NCI-H446 treated with DMSO at 0.1 percent for 48 hours (cell line): ENCODE measurements at places on chromosomes 4 and X.

GRCh38 chr4:141120036-141120593 lies 13.2 kb downstream of the RNF150 start:
- no peak for DNase-seq

DNA sequence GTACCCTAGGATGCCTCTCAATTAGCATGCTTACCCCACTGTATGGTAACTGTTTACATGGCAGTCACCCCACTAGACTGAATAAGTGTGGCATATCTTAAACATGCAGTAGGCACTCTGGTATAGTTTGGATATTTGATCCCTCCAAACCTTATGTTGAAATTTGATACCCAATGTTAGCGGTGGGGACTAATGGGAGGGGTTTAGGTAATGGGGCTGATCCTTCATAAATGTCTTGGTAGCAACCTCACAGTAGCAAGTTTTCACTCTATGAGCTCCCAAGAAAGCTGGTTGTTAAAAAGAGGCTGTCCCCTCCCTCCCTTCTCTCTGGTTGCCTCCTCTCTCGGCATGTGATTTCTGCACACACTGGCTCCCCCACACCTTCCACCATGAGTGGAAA lies 10.1 kb downstream of the TMEM150C start:
- DNase-seq, result no peak

DNA sequence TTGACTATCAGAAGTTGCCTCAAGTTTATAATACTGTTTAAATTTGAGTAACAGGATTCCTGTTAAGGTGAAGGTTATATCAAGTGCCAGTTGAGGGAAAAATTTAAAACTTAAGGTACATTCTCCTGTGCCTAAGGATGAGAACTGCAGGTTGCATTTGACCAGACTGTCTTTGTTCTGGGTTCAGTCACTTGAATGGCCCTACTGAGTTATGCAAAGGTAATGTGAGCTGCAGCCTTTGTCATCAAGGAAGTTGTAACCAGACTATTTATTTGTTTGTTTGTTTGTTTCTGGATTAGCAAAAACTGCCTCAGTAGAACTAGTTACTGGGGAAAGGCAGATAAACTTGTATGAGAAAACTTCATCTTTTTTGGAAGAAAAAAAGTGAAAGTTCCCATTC lies 131.9 kb downstream of the ATOH1 start:
- no peak for DNase-seq

GRCh38 chr4:20288846-20289512 lies 37.3 kb downstream of the SLIT2 start:
- no peak for DNase-seq

DNA sequence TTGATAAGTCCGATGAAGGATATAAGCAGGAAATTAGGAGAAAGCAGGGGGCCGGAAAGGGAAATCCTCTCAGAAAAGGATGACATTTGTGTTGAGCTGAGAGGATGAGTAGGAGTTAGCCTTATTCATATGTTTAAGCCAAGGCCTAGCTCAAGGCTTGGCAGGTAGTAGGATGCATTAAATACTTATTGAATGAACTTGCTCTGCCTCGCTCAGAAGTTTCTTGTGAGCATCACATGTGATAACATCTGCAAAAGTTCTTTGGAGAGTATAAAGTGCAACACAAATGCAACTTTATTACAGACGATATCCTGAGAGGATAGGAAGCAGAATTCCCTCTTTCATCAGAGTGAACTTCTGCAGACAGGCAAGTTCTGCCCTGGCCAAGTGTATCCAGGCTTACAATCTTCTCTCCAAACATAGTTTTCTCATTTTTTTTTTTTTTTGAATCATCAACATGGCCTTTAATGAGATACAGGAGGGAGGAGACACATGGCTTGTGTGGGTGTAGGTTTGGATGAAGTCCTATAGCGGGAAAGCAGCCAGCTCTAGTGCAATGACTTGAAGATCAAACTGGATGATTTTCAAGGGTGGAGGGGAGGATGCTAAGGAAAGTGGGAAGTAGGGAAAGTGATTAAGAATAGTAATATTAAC lies 48.1 kb downstream of the LUZP4 start:
- no peak for DNase-seq

DNA sequence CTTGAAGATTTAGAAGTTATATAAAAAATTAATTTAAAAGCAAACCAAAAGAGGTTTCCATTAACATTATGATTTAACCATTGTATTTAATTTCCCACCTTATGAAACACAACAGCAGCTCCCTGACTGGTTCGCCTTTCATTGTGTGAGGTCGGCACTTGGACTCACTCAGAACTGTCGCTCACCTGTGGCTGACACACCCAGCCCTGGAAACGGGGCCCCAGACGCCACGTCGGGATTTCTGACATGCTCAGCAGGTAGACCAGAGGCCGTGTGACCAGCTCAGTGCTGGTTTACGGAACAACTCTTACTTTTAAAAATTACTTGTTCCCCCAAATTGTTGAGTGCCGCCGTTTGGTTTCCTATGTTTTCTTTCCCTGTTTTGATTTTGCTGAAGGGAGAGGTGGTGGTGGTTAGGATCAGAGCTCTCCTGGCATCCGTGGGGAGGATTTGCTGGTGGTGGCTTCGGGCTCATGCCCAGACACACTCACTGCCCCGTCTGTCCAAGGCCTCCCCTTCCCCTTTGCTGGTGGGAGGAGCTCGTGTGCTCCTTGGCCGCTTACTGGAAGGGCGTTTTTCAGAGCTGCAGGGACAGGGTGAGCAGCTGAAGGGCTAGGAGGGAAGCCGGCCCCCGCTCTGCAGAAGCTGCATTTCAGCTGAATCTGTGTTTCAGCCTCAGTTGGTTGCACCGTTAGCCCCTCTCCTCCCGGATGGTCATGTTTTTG lies 59.2 kb downstream of the CPLX1 start:
- no peak for DNase-seq

GRCh38 chr4:141713771-141714445 lies 77.5 kb downstream of the IL15 start:
- no peak for DNase-seq

- DNase-seq, result peak; percentile 64
Measured at GRCh38 chr4:78776079-78776728, at the start of gene BMP2K. BMP2K (plus strand) TSS chr4:78776350; CDS start chr4:78776544, 194 bp downstream.

GRCh38 chrX:37926700-37927099 lies 79.3 kb upstream of the DYNLT3 start:
- peak; percentile 30 for DNase-seq

DNA sequence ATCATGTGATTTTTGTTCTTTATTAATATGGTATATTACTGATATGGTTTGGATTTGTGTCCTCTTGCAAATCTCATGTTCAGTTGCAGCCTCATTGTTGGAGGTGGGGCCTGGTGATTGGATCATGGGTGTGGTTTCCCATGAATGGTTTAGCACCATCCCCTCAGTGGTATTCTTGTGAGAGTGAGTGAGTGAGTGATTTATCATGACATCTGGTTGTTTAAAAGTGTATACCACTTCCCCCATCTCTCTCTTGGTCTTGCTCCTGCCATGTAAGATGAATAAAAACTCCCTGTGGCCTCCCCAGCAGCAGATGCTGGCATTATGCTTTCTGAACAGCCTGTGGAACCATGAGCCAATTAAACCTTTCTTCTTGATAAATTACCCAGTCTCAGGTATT lies 111.5 kb downstream of the TAB3 start:
- DNase-seq, result no peak

DNA sequence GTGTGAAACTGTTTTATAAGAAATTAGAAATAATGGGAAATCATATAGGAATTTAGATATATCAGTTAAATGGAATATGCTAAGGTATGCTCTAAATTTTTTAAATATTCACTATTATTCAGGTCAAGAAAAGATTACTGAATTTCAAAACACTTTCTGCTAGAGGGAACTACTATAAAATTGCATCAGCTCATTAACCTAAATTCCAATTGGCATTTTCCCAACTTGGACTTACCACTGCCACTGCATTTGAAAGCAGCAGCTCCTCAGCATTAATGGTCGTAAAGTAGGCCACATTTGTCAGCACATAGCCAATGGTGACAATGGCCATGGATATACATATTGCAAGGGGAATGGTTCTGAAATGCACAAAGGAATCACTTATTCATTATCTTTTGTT lies 57.3 kb downstream of the SLC7A11 start:
- DNase-seq, result no peak

DNA sequence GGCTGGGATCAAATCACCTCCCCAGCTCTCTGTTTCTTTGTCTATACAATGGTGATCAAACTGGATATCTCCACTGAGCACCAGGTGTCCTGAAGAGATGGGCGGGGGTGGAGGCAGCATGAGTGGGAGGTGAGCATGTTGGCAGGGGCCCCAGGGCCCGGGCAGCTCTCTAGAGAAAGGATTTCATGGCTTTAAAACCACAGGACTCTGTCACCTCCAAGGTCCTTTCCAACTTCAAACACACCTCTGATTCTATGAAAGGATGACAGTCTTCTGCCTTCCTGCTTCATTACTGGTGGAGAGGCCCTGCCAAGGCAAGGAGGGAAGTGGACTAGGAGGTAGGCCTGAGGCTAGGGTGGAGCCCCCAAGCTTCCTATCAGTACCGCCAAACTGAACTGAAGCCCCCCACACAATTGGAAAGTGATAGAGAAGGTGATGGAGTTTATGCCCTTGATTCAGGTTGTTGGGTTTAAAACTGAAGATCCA lies 38.6 kb downstream of the TRIM2 start:
- DNase-seq, result no peak

DNA sequence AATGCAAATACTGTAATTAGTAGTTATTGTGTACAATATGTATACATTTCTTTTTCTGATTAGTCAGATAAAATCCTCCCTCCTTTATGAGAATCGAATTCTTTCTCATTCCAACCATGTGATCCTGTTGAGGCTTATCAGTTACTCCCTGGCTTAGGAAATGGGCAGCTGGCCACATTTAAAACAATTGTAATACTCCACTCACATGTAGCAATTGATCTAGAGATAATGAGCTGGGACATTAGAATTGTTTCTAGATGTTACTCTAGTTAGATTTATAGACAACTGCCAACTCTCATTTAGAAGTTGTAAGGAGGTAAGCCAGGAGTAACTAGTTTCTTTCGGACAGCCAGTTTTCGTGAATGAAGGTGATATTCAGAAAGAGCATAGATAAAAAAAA lies 859.3 kb upstream of the AADAT start:
- DNase-seq, result no peak

DNA sequence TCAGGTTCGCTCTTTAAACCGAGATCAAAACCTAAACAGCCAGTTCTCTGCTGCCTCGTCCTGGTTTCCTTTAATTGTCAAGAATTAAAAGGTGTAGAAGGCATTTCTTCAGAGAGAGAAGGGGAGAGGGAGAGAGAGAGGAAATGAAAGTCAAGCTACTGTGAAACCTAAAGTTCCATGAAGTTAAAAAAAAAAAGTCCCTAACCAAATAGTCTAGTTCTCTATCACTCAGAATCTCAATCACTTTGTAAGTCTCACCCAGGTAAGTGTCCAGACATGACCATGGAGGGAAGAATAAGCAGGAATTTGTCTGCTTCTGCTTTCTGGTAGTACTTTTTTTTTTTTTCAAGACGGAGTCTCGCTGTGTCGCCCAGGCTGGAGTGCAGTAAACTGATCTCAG lies 18.8 kb upstream of the SMIM14 start:
- no peak for DNase-seq

- DNase-seq, result no peak
Measured at GRCh38 chr4:109675181-109675580, 28.1 kb downstream of the CASP6 start.

GRCh38 chrX:133434197-133434820 lies 19.0 kb upstream of the GPC4 start:
- no peak for DNase-seq

DNA sequence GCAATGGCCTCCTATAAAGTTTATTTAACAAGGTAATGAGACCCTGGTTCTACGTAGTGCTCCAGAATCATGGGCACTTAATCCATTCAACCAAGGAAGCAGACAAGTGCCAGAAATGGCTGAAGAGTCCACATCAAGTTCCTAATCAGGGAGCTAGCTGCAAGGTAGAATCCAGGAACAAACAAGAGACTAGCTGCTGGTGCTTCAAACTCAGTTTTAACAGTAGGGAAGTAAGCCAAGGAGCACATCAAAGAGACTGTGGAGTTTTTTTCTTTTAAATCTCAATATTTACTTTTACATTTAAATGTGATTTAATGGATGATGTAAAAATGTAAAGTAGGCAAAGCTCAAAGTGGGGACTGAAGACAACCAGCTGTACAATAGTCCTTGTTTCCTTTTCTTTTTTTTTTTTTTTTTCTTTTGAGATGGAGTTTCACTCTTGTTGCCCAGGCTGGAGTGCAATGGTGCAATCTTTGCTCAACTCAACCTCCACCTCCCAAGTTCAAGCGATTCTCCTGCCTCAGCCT lies 630.4 kb downstream of the CCSER1 start:
- no peak for DNase-seq

DNA sequence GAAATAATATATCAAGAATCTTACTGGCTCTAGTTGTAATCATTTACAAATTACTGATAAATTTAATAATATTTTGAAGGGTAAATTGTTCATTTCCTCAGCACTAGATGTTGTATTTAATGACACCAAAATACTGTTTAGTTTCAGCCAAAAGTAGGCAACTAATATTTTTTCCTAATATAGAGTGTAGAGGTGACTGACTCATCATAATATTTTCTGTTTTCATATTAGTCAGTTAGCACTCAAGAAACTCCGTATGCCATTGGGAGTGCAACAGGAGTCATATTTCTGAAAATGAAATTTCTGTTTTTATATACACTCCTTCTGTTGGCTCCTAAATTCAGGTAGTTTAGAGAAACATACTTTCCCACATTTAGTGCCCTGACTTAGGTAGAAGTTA lies 36.6 kb upstream of the PTPN13 start:
- no peak for DNase-seq

DNA sequence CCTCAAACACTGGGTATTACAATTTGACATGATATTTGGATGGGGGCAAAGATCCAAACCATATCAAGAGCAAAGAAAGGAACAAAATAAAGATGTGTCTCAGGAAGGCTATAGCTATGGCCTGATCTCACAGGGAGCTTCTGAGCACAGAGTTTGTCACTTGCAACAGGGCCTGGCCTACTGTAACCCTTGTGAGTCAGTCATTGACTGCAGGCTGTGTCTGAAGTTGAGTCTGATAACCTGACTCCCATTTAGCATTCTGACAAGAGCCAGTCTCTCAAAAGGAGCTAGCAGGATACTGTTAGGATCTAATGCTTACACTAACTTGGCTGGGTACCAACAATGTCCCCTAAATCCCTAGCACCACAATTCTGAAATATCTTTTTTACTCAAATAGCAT lies 612.5 kb upstream of the TECRL start:
- no peak for DNase-seq

GRCh38 chr4:110636171-110636679 lies 13.3 kb upstream of the PITX2 start:
- no peak for DNase-seq

- no peak for DNase-seq
Measured at GRCh38 chr4:16807355-16807754, 91.1 kb downstream of the LDB2 start.

DNA sequence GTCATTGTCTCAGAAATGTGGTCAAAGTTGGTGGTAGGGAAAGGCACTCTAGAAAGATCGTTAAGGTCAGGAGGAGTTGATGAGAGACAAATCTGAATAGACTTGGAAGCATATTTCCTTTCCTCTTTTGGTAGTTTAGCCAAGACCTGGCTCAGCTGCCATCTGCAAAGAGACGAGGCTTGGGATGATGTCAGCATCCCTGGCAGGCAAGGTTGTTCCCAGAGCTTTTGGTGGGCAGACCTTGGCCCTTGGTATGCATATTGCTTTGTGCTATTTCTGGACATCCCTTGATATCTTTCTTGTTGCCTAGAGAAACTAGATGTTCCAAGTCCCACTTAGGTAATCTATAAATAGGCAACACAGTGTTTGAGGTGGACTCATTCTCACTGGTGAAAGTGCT lies 82.4 kb upstream of the NAF1 start:
- DNase-seq, result no peak
